Frontal cortex (tissue), 4 donors: ENCODE measurements at places on chromosomes 12 and 14. TPM values are rescaled to one million over a fixed set of nuclear protein-coding genes. Genes with fewer than 3 reads are reported as not detected.

GRCh38 chr12:118107694-118108093 lies 3.9 kb upstream of the VSIG10 start:
- no peak for DNase-seq

DNA sequence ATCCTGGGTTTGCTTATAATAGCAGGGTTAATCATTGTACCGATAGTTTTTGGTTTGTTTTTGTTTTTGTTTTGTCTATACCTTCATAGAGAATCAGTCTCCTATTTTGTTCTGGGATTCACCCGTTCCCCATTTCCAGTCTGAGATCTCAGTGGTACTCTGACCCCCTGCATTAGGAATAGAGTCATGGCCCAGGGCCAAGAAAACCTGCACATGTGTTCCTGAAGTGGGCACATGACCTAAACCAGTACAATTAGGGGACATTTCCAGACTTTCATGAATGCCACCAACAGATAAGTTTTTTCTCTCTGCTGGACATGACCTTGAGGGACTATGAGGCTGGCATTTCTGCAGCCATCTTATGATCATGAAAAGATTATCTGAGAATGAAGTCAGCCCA lies 52.5 kb downstream of the MRPL42 start:
- no peak for DNase-seq

GRCh38 chr14:74562515-74563232 lies 49.4 kb downstream of the LTBP2 start:
- no peak for DNase-seq

- no peak for DNase-seq
Measured at GRCh38 chr12:110543252-110543959, 39.7 kb downstream of the PPTC7 start.

Gene KCNA5
- total RNA-seq: 11.4 TPM
